ENCODE measurements at places on chromosomes 12 and 14.

GRCh38 chr12:123973552-123974341, 732 bp downstream of the ZNF664 start:
- DNase-seq = no peak

DNA sequence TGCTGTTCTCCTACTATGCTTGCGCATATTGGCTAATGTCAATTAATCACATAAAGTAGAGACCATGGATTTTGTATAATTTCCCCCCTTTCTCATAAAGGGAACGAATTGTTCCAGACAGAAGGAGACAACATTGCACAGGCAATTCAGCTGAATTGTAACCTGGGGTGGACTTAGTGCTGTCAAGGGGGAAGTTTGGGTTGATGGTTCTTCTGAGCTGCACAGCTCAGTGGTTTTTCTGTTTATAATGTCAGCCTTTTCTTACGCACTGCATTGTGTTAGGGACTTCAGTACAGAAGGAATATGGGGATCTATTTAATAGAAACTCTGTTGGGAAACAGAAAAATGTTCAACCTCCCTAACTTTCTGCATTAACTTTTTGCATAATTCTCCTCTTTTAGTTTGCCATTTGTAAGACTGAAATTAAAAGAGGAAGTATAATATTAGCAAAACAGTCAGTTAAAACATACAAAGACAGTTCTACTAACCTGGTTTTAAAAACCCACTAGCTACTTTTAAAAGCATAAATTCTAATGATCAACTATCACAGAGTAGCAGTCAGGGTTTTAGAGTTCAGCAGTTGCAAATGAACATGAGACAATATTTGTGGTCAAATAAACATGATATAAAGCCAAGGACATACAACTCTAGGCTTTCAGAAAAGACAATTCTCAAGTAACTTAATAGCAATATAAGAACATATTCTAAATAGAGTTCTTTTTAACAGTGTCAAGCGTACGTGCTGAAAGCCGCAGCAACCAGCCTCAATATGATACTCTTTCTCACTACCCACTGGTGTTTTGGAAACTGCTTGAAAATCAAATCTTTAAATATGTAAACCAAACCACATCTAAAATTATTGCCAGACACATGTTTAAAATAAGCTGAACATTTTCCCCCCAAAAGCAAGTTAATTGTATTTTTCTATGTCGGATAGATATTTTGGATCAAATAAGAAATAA, 393.0 kb downstream of the FSCB start:
- DNase-seq = no peak

DNA sequence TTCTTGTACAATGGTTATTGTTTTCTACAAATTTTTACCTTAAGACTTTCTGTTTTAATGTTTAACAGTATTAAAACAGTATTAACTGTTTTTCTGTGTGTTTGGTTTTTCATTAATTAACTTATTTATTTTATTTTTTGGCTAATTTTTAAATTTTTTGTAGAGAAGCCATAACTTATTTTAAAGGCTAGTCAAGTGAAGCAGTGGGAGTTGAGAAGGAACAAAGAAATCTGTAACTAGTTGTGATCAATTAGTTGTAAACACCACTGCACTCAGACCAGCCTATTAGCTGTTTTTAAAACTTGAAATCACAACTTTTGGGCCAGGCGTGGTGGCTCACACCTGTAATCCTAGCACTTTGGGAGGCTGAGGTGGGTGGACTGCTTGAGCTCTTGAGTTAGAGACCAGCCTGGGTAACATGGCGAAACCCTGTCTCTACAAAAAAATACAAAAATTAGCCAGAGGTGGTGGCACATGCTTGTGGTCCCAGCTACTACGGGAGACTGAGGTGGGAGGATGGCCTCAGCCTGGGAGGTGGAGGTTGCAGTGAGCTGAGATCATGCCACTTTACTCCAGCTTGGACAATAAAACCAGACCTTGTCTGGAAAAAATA, 50.9 kb upstream of the HECTD1 start:
- DNase-seq = no peak

- peak; percentile 44 for DNase-seq
Observed at GRCh38 chr12:5745251-5745888, 199.7 kb downstream of the ANO2 start.

GRCh38 chr14:99924379-99924778, 131.2 kb downstream of the EML1 start:
- DNase-seq = no peak
